ENCODE measurements at places on chromosomes 2 and 18.
A peak's percentile ranks its signal among the peaks of the same experiment; 100 is the strongest.

DNA sequence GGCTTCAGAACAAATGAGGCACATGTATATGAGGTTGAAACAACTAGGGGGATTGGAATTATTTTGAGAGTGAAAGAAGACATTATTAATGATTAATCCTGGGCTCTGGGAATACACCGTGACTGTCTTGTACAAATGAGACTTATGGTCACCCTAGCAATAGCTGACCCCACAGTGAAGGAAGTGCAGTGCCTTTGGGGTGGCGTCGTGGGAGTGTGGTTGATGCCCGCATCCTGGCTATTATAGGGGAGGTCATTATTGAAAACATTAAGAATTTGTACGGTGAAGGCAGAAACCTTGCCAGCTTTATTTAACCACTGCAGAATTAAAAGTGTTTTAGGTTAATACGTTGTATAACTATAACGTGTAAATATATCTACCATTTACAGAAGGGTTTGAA lies 296.7 kb downstream of the CYRIA start:
- DNase-seq = no peak

GRCh38 chr2:195642679-195643068 lies 14.4 kb upstream of the SLC39A10 start:
- no peak for DNase-seq

GRCh38 chr18:7784171-7784570 lies 217.1 kb downstream of the PTPRM start:
- DNase-seq = no peak

GRCh38 chr18:53755914-53756609 lies 468.4 kb downstream of the MBD2 start:
- DNase-seq = no peak

GRCh38 chr2:73033766-73034381 lies 37.6 kb downstream of the SFXN5 start:
- no peak for DNase-seq

GRCh38 chr18:41324020-41324791 lies 630.8 kb upstream of the PIK3C3 start:
- no peak for DNase-seq

- no peak for DNase-seq
These were observed 94.8 kb upstream of the ARL5A start for GRCh38 chr2:151922845-151923666.

- no peak for DNase-seq
These were observed 572.6 kb downstream of the TRIB2 start for GRCh38 chr2:13289310-13289709.

DNA sequence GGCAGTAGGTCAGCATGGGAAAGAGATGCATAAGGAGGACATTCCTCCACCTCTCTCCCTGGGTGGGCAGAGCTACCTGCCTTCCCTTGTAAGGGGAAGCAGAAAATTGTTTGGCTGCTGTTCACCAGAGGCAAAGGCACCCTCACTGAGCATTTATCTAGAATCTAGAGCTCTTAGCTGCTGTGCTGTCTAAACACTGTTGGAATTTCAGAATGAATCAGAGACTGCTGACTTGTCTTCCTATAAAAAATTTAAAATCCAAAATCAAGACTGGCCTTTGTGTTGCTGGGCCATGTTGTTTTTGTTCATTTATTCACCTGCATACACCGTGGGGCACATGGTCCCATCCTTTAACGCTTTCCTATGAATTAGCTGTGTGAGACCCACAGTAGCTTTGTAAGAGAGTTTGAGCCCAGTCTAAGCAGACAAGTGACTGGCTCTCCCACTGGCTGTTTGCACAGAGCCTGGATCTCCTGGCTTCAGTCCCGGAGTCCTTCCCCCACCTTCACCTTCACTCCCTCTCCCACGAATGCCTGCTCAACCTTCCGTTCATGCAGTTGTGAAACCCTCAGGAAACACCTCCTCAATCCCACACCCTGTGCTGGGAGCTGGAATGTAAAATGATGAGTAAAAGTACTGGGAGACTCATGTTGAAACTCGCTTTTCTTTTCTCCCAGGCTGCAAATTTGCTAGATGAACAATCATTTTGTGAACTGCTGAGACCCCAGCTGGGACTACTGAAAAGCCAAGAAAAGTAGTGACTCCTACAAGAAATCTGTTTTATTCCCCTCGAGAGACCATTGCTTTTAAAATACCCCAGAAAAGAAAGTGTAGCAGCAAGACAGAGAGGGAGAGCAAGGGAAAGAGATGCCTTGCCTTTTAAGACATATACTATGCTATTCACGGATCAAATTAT lies 76.2 kb downstream of the FAM168B start:
- no peak for DNase-seq

DNA sequence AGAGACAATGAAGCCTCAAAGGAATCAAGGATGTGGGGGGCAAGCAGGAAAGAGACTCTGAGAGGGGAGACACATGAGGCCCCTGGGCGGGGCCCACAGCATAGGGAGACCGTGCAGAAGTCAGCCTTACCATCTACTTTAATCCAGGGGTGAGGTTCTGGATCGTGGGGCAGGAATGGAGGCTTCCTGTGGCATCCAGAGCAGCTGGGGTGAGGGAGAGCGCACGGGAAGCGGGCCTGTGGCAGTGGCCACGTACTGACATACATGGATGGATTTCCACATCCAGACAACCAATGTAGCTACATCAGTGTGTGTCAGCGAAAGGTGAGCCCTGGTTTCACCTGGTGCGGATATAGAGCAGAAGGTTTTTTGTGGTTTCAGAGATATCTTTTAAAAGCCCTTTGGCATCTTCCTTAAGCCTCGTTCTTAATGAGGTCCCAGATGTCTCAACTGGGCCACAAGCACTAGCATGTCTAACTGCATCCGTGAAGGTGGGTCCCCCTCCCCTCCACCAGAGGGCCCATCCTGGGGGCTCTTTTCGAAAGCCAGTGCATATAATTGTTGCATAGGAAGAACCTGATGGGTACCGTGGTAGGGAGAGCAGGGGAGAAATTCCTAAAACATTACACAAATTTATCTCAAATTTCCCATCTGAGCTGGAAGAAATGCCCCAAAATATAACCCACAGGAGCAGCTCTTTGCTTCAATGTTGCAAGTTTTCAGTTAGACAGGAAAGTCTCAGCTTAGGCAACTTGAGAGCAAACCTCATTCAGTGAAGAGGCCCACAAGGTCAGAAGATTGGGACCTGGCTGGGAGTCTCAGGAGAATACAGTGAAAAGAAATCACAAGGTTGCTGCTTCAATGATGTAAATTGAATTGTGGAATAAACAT lies 90.9 kb downstream of the SP3 start:
- DNase-seq = no peak

GRCh38 chr2:120597595-120598193 lies 138.0 kb upstream of the GLI2 start:
- DNase-seq = no peak

DNA sequence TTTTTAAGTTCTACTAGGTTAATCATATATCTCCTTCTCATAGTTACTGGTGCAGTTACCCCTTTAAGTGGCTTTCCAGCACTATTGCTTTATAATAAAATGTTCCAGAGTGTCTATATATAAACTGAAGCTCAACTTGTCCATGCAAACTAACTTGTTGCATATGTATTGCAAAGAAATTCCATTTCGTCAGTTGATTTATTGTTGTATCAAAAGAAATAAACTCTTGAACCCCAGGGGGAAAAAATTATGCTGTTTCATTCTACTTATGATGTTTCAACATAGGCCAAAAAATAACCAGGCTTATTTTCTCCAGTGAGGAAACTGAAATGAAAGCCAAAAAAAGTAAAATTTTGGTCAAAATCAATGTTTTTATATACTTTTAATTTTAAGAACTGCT lies 491.9 kb downstream of the NR4A2 start:
- DNase-seq = no peak

GRCh38 chr2:217301142-217301925 lies 441.5 kb upstream of the TNP1 start:
- DNase-seq = no peak

- DNase-seq = no peak
These were observed 10.5 kb upstream of the SLC1A4 start for GRCh38 chr2:64978514-64979268.

DNA sequence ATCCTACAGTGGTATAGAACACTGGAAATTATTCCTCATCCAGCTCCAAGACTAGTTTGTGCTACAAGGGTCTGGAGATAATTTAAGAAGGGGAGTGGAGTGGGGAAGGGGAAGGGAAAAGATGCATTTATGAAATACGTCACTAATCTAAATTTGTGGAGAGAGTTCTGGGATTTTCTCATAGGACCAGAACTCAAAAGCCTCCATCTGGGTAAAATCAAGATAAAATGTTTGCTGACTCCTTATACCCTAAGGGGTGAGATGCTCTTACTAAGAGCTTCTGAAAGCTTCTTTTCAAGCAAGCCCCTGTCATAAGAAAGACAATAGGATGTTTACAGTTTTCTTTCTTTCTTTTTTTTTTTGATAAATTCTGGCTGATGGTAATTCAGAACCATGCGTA lies 88.5 kb upstream of the RBMS1 start:
- DNase-seq = no peak

- DNase-seq = no peak
These were observed 180.7 kb downstream of the BABAM2 start for GRCh38 chr2:28071221-28071620.

GRCh38 chr2:181178823-181179412 lies 198.5 kb downstream of the UBE2E3 start:
- no peak for DNase-seq

GRCh38 chr18:10330428-10330827 lies 124.0 kb upstream of the APCDD1 start:
- no peak for DNase-seq

- no peak for DNase-seq
These were observed 15.8 kb downstream of the SERTAD2 start for GRCh38 chr2:64637931-64638330.

DNA sequence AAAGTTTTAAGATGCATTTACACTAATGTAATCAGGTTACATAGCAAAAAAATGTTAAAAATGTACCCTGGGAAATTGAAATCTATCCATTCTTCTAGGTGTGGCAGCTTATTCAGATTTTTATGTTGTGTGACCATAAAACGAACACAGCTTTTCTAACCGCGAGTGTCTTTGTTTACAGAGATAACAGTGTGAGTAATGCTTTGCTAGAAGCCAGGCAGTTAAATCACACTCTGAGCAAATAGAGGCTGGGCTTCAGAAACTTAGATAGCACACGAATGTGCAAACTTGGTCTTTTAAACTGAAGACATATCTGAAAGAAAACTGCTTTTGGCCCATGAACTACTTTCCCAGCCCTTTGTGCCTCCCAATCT lies 116.1 kb downstream of the SPTBN1 start:
- DNase-seq = peak; percentile 50

DNA sequence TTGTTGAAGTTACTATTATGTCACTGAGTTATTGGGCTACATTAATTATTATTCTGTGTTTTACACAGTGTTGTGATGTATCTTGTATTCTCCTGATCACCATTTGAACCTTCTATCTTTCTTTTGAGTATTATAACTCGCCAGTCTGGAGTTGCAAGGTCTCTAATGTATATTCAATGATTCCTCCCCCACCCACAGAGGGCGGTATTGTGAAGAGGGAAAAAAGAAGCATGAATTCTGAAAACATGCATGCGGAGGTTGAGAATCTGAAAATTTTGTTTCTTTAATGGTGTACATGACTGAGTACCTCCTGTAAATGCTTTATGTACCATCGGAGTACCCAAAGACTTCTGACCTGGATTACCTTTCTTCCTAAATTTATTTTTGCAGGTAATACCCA lies 266.6 kb downstream of the NR4A2 start:
- DNase-seq = no peak

GRCh38 chr2:72695676-72696075 lies 130.2 kb downstream of the EXOC6B start:
- no peak for DNase-seq

DNA sequence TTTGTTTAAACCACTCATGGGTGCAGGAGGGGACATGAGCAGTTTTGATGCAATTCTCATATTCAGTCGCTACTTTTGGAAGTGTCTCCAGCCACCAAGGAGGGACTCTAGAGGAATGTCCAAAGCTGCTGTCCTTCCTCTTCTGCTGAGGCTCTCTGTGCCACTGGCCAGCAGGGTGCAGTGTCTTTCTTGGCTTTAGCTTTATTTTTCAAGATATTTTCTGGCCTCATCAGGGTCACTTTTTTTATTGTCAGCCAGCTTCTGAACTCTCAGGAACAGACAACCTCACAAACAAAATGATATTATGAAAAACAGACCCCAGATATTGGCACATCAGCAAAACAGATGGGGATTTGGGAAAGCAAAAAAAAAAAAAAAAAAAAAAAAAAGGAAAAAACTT lies 289.3 kb upstream of the ZSWIM2 start:
- DNase-seq = no peak

- no peak for DNase-seq
These were observed 15.5 kb downstream of the NFE2L2 start for GRCh38 chr2:177249038-177249437.

DNA sequence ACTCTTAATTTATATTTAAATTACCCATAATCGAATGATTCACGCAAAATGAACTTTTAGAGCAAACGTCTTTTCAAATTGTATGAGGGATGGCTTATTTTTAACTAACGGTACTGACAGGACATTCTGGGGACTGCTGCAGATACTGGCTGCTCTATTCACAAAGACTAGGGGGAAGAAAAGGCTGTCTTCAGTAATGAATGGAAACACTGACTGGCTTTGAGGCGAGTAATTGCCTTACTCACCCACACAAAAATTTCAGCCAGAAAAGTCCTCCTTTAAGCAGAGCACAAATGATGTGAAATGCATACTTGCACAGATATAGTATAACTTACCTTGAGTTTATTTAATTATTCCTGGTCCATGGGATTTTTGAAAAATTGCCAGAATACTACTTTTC lies 852.6 kb downstream of the DPP10 start:
- no peak for DNase-seq

DNA sequence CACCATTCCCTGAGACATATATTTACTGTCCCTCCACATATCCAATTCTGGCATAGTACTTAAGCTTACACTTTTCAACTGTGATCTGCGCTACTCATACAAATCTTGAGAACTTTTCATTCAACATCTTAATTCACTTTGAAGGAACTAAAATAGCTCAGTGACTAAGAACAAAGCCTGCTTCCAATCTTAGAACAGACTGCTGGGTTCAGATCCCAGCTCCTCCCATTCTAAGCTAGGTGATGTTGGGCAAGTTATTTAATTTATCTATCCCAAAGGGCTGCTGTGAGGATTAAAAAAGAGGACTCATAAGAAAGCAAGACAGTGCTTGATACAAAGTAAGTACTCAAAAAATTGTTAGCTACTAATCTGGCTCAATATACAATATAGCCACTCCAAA lies 57.9 kb downstream of the UGP2 start:
- no peak for DNase-seq

DNA sequence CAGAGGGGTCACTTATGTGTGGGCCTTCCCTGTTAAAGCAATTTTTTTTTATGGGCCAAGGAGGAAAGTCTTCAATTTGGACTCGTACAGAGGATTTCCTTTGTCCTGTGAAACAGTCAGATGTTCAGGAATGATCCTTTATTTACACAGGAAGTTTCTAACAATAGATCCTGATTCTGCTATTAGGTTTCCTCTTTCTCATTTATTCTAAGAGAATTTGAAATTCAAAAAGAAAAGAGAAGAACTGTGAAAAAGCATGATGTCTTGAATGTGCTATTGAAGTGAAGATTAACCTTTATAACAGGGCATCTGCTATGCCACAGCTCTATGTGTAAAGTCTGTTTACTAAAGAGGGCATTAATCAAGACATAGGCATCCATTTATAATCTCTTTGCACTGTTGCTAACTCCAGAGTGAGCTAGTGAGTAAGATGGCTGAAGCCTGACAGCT lies 105.3 kb upstream of the FAM98A start:
- DNase-seq = no peak

All from NCI-H2081 (cell line).